ENCODE measurements at places on chromosomes 7 and 10.

GRCh38 chr7:148746135-148746534 lies 47.4 kb downstream of the CUL1 start:
- DNase-seq, result no peak

DNA sequence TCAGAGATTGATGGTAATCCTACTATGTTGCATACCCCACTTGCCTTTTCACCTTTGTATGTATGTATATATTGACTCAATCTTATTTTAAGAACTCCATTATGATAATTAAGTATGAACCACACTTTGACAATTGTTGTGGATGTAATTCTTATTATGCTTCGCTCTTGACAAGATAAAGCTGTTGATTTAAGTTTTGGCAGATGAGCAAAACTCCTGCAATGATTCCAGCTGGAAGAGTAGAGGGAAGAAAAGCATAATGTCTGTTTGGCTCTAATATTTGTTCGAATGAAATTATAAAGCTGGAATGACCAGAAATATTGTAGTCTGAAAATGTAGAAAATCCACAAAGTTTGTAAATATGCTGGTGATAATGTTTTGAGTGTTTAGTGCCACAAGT lies 83.8 kb upstream of the AKR1E2 start:
- no peak for DNase-seq

- DNase-seq, result no peak
Observed at GRCh38 chr10:85262992-85263391, 934.6 kb downstream of the CCSER2 start.

- no peak for DNase-seq
Observed at GRCh38 chr7:78141522-78142281, 343.1 kb downstream of the PHTF2 start.

GRCh38 chr10:63217120-63217605 lies 84.0 kb downstream of the NRBF2 start:
- DNase-seq, result no peak

- DNase-seq, result no peak
Observed at GRCh38 chr10:94062611-94063010, 68.9 kb downstream of the PLCE1 start.

GRCh38 chr7:121714559-121715303 lies 158.2 kb upstream of the PTPRZ1 start:
- DNase-seq, result no peak

- DNase-seq, result no peak
Observed at GRCh38 chr10:86941991-86942421, 15.4 kb downstream of the MMRN2 start.

DNA sequence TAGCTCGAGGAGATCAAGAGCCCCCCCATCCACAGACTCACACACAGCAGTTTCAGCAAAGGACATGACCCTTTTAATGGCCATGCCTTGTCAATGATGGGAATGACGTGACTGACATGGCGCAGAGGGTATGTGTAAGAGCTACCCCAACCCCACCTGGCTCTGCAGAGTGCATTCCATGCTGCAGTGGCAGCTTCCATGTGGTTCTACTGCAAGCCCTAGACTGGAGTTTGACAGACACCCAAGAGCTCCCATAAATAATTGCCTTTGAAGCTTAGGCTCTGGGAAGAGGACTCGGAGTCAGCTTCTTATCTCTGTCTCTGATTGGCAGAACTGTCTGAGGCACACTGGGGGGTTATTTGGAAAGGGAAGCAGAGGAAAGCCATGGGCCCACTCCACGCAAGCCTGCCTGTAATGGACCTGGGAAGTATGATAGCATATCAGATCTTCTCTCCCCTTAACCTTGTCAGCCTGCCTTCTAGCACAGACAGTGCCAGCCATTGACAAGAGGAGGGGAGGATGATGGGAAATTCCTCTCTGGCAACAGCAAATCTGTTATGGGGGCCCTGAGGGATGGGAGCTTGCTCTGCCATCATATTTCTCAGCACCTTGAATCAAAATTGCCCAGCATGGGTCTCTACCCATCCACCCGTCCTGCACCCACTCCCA lies 478.5 kb upstream of the PODXL start:
- DNase-seq, result no peak

DNA sequence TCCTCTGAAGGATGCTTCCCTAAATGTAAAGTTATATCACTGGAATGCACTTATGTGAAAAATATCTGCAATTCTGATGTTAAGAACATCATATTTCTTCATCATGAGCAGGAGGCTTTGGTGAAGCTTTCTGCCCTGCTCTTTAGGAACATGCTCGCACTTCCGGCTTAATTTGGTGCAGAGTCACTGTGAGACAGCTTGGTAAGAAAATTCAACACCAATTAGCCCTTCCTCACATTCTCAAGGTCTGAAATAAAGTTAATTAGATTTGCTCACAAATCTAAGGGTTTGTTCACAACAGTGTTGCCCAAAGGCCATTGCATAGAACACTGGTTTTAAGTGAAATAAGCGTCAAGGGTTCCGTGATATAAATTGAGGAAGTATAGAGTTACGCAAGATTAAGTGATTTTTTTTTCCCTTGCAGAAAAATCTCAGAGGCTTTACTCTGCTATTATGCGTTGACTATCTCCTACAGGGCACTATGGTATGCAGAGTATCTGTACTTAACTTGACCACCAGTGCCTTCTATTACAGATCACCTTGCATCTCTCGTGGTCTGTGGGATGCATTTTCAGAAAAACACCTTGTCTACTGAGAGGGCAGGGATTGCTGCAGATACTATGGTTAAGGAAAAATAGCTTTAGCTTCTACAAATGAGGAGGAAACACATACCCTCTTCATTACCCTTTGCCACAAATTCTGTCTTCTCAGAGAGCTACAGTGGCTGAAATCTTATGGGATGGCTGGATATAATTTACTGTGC lies 953.9 kb downstream of the TYW1 start:
- no peak for DNase-seq

GRCh38 chr10:92886334-92886961 lies 38.1 kb downstream of the EXOC6 start:
- no peak for DNase-seq

DNA sequence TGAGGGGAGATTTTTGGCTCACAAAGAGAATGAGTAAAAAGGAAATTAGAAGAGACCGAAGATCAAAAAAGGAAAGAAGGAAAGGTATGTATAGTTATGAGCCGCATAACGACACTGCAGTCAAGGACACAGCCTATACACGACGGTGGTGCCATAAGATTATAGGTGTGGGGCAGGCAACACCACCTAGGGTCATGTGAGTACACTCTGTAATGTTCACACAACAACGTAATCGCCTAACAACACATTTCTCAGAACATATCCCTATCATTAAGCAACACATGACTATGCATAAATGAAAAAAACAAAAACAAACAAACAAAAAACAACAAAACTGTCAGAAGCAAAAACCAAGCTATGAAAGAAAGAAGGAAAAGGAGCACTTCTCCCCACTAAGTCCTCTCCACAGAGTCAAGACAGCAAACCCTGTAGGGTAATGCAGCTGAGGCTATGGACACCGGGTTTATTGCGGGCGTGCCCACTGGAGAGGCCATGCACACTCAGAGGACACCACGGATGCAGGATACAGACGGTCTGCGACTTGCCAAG lies 45.1 kb downstream of the PIP4K2A start:
- DNase-seq, result no peak

- no peak for DNase-seq
Observed at GRCh38 chr7:4663239-4664018, 18.7 kb upstream of the FOXK1 start.

DNA sequence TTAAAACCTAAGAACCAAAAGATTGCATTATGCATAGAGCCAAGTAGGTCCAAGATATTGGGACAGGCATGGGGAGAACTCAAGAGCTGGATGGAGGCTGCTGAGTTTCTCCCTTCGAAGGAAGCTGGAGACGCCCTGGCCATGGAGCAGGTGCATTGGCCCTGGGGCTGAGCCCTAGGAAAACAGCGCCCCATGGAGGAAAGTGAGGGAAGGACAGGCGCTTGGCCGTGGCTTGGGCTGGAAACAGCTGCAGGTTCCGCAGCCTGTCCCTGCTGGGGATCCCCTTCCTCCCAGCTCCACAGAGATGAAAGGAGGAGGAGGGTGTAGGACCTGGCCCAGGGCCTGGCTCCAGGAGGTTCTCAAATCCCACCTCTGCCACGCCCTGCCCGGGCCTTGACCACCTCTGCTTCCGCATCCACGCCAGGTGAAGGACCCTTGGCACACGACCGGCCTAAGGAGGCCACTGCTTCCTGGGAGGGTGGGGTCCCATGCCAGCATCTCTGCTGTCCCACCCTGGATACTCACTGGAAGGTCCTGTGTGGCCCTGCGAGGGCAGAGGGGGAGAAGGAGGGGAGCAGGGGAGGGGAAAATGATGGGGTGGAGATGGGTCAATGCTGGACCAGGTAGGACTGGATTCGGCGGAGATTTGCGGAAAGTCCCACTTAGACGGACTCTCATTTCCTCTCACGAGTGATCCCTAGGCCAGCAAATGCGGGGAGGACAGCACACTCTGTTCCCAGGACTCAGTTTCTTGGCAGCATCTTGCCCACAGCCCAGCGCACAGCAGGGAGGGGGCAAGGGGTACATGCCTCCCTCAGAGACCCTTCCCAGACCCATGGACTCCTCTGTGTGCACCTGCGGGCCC lies 258.6 kb upstream of the TCERG1L start:
- DNase-seq, result no peak

DNA sequence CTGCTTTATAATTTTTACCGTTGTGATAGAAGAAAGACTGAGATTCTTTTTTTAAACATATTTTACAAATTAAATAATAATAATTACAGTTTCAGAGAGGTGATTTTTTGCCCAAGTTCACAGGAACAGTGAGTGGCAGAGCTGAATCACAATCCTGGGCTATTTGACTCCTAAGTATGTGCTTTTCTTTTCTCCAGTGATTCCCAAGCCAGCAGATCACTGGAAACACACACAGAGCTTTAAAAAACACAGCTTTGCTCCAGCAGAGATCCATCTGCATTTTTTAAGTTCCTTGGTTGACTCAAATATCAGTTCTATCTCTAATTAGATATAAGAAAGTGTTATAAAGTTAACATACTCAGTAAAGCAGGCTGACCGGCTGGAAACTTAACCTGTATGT lies 69.0 kb downstream of the AHR start:
- no peak for DNase-seq

DNA sequence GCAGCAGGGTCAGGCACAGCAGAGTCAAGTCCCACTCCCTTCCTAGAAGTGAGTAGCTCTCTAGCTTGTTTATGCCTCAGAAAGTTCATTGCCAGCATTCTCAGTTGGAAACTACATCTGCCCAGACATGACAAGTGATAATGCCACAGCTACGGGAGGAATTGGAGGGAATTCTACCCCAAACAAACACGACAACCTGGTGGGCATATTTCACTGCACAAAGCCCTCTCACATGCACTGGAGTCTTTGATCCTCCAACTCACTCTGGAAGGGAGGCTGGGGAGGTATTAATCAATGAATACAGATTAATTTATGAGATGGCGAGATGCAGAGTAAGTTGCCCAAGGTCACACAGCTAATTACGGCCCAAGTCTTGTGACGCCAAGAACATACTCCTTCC lies 126.0 kb upstream of the MGMT start:
- DNase-seq, result no peak

DNA sequence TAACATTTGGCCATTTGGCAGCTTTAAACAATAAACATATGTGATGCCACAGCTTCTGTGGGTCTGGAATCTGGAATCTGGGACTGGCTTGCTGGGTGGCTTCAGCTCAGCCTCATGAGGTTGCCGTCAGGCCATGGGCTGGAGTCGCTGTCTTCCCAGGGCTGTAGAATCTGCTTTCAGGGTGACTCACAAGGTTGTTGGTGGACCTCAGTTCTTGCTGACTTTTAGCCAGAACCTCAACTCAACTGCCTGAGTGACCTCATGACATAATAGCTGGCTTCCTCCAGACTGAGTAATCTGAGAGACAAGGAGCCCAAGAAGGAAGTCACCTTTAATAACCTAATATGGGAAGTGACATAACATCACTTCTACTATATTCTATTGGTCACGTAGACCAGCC lies 44.6 kb upstream of the TSPAN13 start:
- no peak for DNase-seq

GRCh38 chr10:97718178-97718577 lies 4.6 kb downstream of the MARVELD1 start:
- DNase-seq, result no peak

All from stimulated activated naive CD8-positive, alpha-beta T cell treated with anti-CD3 and anti-CD28 coated beads, Interleukin-15, Interleukin-2, amounts not matched to agents 100 U/mL and 50 U/mL, for 24 hours (primary cell).